WERI-Rb-1 (cell line): ENCODE measurements at places on chromosomes 3 and 15.

GRCh38 chr3:103767635-103768034 is 1332.8 kb downstream of the ZPLD1 start:
- DNase-seq, result no peak

DNA sequence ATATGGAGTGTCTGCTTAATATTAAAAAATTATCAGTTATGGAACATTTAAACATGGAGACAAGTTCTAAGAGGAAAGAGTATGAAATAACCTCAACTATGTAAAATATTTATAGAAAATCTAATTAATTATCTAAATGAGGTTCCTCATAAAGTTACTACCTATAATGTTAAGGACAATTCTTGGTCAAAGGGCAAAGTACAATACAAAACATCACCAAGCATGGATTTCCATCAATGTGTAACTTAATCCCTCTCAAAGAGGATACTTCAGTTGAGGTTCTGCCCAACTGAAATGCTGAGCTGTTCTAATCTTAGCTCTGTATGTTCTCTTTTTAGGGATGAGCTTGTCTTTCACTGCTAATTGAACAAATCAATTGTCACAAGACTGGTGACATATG is 56.0 kb upstream of the CHRM5 start:
- no peak for DNase-seq

- DNase-seq, result no peak
Observed at GRCh38 chr3:117226932-117227331, 517.4 kb downstream of the TUSC7 start.

GRCh38 chr15:77016321-77016695 is 21.4 kb downstream of the PSTPIP1 start:
- no peak for DNase-seq

- DNase-seq, result no peak
Observed at GRCh38 chr3:127974226-127974625, 59.2 kb downstream of the KBTBD12 start.

- no peak for DNase-seq
Observed at GRCh38 chr3:81485444-81485865, 276.0 kb downstream of the GBE1 start.

DNA sequence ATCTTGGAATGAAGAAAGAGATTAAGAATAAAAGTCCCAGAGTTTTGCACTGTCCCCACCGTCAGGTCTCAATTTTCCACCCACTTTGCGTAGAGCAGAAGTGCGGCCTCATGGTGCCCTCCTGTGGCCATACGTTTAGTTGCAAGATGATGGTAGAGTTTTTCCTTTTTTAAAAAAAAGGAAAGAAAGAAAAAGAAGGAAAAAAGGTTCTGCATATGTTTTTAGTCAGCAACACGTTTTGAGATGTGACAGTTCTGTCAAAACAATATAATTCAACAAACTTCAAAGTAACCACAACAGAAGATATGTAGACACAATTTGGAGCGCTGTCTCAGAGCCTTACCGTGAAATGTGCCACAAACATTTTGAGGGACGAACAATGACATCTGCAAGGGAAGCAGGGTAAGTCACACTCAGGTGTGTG is 24.6 kb downstream of the EBLN2 start:
- DNase-seq, result peak; percentile 45

DNA sequence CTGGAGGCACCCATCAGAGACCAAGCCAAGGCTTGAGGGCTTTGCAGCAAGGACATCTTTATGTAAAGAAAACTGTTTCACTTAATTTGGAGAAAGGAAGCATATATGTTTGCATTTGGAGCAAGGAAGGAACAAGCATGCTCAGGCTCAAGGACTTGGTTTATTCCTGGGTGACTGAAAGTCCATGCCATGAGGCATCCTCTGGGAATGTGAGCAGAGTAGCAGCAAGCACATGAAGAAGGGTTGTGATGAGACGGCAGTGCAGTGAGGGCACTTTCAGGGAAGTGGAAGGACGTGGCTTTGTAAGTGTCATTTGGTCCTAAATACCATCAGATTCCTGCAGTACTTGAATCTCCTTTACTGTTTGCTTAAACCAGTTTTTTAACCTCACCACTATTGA is 26.8 kb downstream of the POLG start:
- no peak for DNase-seq

GRCh38 chr3:191388823-191389222 is 58.5 kb upstream of the UTS2B start:
- no peak for DNase-seq

DNA sequence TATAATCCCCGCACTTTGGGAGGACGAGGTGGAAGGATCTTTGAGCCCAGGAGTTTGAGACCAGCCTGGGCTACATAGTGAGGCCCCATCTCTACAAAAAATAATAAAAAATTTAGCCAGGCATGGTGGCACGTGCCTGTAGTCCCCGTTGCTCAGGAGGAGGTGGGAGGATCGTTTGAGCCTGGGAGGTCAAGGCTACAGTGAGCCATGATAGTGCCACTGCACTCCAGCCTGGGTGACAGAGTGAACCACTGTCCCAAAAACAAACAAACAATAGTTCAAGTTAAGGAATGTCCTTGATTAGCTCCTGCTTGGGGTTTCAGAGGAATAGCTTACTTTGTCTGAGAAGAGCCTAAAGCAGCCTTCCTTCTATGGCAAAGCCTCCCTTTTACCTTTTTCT is 51.7 kb upstream of the AMOTL2 start:
- DNase-seq, result no peak

DNA sequence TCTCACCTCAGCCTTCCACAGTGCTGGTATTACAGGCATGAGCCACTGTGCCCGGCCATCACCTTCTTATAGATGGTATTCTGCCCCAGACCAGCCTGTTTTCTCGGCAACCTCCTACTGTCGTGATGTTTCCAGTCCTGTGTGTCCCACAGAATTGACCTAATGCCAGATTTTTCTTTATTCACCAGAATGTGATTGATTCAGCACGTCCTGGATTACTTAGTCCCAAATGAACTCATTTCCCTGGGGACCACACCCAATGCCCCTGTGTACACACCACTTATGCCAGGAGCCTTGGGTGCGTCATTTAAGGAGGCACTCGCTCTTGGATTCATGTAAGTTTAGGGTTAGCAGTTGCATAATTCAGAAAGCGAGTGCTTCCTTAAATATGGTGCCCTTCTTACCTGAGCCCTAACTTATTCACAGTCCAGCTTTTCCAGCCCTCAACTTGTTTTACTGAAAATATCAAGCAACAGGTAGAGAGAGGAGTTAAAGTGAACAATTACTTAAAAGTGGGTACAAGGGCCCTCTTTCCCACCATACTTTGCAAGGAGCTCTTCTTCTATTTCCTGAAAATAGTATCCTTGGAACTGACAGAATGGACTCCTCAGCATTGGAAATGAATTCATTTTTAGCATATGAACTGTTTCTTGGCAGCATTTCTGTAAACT is 64.6 kb upstream of the UBE2E1 start:
- DNase-seq, result no peak

- peak; percentile 96 for DNase-seq
Observed at GRCh38 chr15:75694241-75695182, 18.1 kb downstream of the CSPG4 start.

DNA sequence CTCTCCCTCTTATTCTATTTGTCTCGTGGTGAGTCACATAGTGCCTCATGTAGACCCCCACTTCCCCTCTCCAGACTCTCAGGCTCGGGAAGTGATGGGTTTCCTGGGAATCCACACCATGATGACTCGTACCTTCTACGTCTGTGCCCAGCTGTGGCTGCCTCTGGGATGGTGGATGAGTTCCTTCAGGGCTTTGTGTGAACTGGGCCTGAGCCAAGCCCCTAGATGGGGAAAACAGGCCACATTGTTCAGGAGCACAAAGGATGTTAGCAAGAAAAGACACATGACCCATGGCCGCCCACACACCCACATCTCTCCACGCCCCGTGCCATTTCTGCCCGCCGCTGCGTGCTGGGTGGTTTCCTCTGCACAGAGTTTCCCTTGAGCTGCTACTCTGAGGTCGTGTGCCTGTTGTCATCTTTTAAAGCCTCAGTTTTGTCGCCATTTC is 10.5 kb downstream of the ISG20 start:
- DNase-seq, result no peak

DNA sequence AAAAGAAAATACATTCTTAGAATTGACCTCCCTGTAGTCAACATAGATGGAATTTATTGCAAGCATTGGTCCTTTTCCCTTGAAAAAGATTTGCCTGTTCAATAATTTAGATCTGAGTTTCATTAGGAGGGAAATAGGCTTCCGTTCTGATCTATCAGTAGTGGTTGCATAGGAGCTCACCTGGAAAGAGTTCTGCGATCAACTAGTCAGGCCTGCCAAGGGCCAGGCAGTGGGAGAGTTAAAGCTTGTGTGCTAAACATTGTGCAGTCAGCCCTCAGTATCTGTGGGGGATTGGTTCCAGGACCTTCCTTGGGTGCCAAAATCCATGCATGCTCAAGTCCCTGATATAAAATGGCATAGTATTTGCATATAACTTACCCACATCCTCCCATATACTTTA is 29.6 kb upstream of the IDH2 start:
- DNase-seq, result no peak

DNA sequence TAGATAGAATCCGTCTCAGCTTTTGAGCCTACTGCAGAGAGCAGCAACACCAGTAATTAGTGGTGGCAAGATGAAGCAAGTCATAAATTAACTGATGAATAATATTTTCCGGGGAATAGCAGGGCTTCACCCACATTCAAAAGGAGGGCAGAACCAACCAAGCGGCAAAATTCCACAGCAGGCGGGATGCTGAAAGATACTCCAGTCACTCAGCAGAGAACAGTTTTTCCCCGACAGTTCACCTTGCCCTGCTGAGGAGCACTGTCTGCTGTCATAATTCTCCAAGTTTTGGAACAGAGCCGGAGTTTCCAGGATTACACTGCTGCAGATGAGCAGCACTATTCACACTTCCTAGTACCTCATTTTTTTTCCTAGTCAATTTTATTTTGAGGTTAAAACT is 274.7 kb downstream of the CD47 start:
- DNase-seq, result no peak

GRCh38 chr3:160401291-160402095 is 2.0 kb downstream of the SMC4 start:
- no peak for DNase-seq

GRCh38 chr15:71469413-71469812 is 340.9 kb upstream of the NR2E3 start:
- DNase-seq, result no peak

DNA sequence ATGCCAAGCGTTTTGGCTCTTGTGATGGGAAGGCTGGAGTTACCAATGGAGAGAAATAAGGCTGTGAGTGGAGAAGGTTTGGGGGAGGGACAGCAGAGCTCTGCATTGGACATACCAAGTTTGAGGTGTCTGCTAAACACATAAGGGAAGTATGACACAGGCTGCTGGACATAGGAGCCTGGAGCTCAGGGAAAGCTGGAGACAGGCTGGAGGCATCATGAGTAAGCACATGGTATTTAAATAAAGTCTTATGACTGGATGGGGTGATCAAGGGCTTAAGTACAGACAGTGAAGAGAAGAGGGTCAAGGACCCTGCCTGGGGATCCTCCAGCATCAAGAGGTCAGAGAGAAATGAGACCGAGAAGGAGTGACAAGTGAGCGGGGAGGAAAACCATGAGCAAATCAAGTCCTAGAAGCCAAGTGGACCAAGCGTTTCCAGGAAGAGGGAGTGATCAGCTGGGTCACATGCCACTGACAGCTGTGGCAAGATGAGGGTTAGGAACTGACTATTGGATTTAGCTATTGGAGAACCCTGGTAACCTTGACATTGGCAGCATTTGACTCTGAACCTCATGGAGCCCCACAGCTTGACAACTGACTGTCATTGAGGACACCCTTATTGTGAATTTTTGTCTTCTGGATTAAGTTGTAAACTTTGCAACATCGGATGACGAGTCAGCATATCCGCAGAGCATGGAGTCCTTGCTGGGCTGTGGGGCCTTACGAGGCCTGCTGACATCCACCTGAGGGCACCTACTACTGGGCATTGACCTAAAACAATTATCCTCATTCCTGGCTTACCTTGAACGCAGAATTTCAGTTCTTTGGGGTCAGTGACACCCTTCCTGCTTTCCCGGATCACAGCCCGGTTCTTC is 78.7 kb upstream of the ETV5 start:
- no peak for DNase-seq

- no peak for DNase-seq
Observed at GRCh38 chr3:136728473-136728872, 23.7 kb downstream of the STAG1 start.

DNA sequence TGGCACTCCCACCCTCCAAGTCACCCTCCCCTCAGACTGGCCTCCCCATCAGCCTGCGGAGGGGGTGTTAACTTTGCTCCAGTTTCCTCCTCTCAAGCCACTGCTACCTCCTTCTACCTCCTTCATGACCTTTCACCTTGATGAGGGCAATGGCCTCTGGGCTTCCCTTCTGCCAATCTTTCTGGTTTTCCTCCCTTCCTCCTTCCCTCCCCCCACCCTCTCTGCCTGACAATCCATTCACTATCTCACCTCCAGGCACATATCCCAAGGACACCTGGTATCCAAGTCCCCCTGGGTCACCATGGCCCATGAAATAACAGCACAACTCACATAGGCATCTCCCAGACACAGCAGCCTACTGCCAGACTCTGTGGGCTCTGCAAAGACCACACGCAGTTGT is 80.0 kb downstream of the WWTR1 start:
- DNase-seq, result no peak

GRCh38 chr3:194255252-194256039 is 95.7 kb downstream of the CPN2 start:
- peak; percentile 58 for DNase-seq

DNA sequence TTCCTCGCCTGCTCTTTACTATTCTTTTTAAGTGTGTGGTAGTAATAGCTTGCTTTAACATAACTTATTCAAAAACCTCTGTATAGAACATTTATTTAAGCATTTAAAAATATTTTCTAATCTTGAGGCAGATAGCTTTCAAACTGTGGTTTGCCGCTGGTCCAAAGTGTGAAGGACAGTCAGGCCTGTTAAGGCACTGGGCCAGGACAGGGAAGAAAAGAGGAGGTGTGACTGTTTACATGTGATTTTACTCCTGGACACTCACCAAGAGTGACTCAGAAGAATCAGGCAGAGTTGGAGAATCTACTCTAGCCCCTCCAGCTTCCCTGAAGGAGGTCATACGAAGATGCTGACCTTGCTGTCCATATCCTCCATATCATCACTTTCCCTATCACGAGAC is 44.7 kb downstream of the CEP152 start:
- DNase-seq, result no peak

DNA sequence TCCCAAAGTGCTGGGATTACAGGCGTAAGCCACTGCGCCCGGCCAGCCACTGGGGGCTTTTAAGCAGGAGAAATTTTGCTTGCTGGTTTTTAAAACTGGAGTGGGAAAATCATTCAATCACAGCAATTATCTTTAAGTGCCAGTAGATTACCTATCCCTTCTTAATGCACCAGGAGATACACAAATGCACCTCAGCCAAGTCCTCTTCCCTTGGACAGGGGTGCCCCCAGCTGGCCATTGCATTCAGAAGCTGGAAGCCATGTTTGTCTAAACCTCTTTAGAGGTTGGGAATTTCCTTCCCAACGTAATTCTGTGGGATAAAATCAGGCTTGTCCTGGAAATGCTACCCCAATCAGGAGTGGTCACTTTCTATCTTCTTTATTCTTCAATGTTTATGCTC is 26.6 kb downstream of the MIX23 start:
- peak; percentile 70 for DNase-seq
